ENCODE measurements at places on chromosomes 12 and 14. TPM values are rescaled to one million over a fixed set of nuclear protein-coding genes. Genes with fewer than 3 reads are reported as not detected.

Gene EGLN3
- total RNA-seq = under 0.01 TPM

Gene PLEKHD1
- total RNA-seq = not detected

Gene RNASE7
- not detected for total RNA-seq

Gene CNTN1
- 0.43 TPM for total RNA-seq

Gene GPR84
- total RNA-seq = not detected

Gene TMEM119
- 104 TPM for total RNA-seq

Gene KLHL33
- under 0.01 TPM for total RNA-seq

Gene KRT6C
- total RNA-seq = not detected

Gene SVOP
- not detected for total RNA-seq

Gene PRKAB1
- 21.7 TPM for total RNA-seq

Gene ACSM4
- not detected for total RNA-seq

All from placental pericyte (primary cell).